ENCODE measurements at places on chromosomes 12 and 14. TPM values are rescaled to one million over a fixed set of nuclear protein-coding genes. Genes with fewer than 3 reads are reported as not detected.
A peak's percentile ranks its signal among the peaks of the same experiment; 100 is the strongest.

DNA sequence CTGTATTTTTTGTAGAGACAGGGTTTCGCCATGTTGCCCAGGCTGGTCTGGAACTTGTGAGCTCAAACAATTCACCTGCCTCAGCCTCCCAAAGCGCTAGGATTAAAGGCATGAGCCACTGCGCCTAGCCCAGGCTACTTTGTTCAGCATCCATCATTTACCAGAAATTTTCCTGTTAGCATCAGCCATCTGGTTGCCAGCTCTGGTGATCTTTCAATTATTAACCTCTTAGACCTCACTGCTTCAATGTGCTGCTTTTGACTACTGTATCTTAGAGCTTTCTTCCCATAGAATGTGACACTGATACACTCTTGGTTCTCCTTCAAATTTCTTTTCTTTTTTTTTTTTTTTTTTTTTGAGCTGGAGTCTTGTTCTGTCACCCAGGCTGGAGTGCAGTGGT is 5.4 kb upstream of the AMHR2 start:
- H3K36me3 ChIP-seq = peaks cover 14% of the 10 kb centered on the region
- no peak overlapping the region for H3K27ac ChIP-seq
- no peak for DNase-seq
- peaks cover 11% of the 10 kb centered on the region for H3K4me1 ChIP-seq

DNA sequence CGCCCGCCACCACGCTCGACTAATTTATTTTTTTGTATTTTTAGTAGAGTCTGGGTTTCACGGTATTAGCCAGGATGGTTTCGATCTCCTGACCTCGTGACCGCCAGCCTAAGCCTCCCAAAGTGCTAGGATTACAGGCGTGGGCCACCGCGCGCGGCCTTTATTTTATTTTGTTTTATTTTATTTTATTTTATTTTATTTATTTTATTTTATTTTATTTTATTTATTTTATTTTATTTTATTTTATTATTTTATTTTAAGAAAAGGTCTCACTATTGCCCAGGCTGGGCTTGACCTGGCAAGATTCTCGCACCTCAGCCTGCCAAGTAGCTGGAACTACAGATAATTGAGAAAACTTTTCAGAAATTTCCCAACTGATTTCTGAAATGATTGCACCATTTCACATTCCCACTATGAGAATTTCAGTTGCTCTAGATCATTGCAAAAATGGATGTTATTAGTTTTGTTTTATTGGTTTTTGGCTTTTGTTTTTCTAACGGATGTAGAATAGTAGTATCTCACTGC is 358.3 kb downstream of the SLC6A15 start:
- H3K27ac ChIP-seq = no peak overlapping the region
- H3K4me1 ChIP-seq = no peaks in the 10 kb centered on the region
- no peak overlapping the region for H3K4me3 ChIP-seq

SERPINA12 gene
- total RNA-seq = not detected

SLC25A21 gene
- total RNA-seq = not detected

GRCh38 chr12:7628381-7628961 is 37.2 kb downstream of the APOBEC1 start:
- H3K36me3 ChIP-seq = no peaks in the 10 kb centered on the region
- H3K27me3 ChIP-seq = no peaks in the 10 kb centered on the region
- DNase-seq = no peak
- no peak overlapping the region for H3K4me3 ChIP-seq

DNA sequence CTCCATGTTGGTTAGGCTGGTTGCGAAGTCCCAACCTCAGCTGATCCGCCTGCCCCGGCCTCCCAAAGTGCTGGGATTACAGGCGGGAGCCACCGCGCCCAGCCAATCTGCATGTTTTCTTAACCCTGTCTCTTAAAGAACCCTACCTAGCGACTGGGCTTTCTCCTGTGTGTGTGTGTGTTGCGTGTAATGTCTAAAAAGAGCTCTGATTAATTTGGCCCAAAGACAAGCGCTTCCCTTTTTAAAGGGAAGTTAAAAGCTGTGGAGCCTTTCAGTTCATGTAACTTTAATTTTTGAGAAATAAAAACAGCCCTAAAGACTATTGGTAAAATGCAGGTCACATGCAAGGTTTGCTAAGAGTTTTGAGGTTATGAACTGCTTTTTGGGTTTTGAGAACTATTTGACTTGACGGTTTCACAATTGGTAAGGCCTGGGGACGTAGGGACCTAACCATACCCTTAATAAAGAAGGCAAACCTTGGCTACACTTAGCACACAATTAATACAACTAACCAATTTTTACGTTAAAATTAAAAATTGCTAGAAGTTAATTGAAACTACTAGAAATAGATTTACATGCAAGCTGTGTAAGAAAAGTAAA is 103.2 kb downstream of the KCNMB4 start:
- no peaks in the 10 kb centered on the region for H3K36me3 ChIP-seq
- no peaks in the 10 kb centered on the region for H3K4me1 ChIP-seq
- H3K27ac ChIP-seq = no peak overlapping the region
- H3K4me3 ChIP-seq = no peak overlapping the region
- H3K27me3 ChIP-seq = peaks cover 3% of the 10 kb centered on the region

TCL1A gene
- 1.4 TPM for total RNA-seq

GRCh38 chr12:43331935-43332334 is 220.1 kb downstream of the ADAMTS20 start:
- H3K27me3 ChIP-seq = no peaks in the 10 kb centered on the region
- no peaks in the 10 kb centered on the region for H3K4me1 ChIP-seq
- DNase-seq = no peak
- H3K4me3 ChIP-seq = no peak overlapping the region

DNA sequence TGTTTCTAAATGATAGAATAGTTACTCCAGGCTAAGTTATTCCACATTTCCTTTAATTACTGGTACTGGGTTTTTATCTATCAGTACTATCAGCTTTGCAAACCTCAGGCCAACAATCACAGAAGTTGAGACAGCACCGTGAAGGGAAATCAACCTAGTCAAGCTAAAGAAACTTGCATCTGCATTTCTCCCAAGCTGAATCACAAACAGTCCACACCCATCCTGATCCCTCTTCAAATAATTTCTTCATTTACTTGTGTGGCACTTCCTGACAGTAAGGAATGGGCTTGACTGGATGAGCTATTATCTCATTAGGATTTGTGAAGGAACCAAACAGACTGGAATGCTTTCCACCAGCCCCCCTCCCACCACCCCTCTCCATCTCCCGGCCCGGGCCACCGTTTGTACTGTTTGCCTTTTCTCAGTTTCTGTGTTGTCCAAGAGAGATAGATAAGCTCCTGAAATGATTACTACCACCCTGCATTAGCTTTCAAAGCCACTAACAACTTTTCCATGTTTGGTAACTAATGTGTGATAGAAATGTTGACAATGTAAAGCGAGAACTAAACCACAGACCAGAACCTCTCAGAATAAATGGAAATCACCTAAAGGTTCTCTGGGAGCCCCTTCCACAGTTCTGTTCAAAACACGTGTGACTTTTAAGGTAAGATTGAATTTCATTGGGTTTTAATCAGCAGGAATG is 236.3 kb downstream of the SLC25A21 start:
- no peak overlapping the region for H3K27ac ChIP-seq
- no peaks in the 10 kb centered on the region for H3K4me1 ChIP-seq
- H3K27me3 ChIP-seq = no peaks in the 10 kb centered on the region
- H3K36me3 ChIP-seq = no peaks in the 10 kb centered on the region
- no peak for DNase-seq
- H3K4me3 ChIP-seq = no peak overlapping the region

OLR1 gene
- 0.33 TPM for total RNA-seq

- H3K4me1 ChIP-seq = peaks cover 25% of the 10 kb centered on the region
- peak overlapping the region; percentile 87 for H3K27ac ChIP-seq
- H3K27me3 ChIP-seq = no peaks in the 10 kb centered on the region
- H3K36me3 ChIP-seq = no peaks in the 10 kb centered on the region
- H3K4me3 ChIP-seq = no peak overlapping the region
- no peak for DNase-seq
Measured at GRCh38 chr12:75978677-75979076, 52.9 kb downstream of the PHLDA1 start.

DNA sequence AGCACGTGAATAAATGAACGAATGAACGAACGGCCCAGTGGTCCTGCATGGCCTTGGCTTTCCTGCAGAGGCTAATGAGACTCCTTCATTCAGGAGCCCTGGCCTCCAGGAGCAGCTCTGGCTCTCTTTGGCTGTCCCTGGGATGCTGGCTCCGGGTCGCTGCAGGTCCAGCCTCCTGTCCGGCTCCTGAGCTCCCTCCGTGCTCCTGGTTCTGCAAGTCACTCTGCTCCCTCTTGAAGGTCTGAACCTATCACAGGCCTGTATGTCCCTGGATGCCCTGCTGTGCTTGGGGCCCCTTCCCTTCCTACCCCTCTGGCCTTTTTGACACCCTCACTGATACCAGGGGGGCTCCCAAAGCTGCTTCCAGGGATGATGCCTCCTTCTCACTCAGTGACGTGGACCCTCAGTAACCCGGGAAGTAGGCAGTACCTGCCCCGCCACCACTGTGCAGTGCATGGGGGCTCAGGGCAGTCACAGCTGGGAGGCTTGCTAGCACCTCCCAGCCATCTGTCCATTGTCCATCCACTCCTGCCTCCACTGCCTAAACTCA is 133.7 kb upstream of the C14orf180 start:
- H3K27ac ChIP-seq = no peak overlapping the region
- H3K27me3 ChIP-seq = peaks cover 4% of the 10 kb centered on the region
- no peak overlapping the region for H3K4me3 ChIP-seq
- H3K36me3 ChIP-seq = no peaks in the 10 kb centered on the region

FOXN4 gene
- total RNA-seq = not detected

LDHB gene
- 874 TPM for total RNA-seq

LRIG3 gene
- total RNA-seq = 0.09 TPM

DNA sequence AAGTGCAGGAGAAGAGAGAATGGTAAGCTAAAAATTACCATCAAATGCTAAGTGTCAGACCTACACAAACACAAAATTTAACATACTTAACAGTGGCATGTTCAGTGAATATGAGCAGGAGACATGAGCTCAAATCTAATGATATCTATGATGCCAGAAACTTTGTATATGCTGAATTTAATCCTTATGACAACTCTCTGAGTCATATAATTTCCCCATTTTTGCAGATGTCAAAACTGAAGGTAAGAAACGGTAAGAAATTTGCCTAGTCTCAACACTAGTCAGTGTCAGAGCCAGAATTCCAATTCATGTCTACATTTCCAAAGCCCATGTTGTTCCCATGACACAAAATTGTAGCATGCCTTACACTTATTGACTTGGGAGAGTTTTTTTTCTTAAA is 375.8 kb downstream of the APAF1 start:
- DNase-seq = no peak
- no peaks in the 10 kb centered on the region for H3K4me1 ChIP-seq
- H3K4me3 ChIP-seq = no peak overlapping the region
- H3K27ac ChIP-seq = no peak overlapping the region
- no peaks in the 10 kb centered on the region for H3K27me3 ChIP-seq

- no peak overlapping the region for H3K27ac ChIP-seq
- no peak overlapping the region for H3K4me3 ChIP-seq
- H3K4me1 ChIP-seq = no peaks in the 10 kb centered on the region
- H3K27me3 ChIP-seq = peaks cover 9% of the 10 kb centered on the region
Measured at GRCh38 chr14:101509730-101510371, 51.4 kb upstream of the DIO3 start.

- peaks cover 9% of the 10 kb centered on the region for H3K4me1 ChIP-seq
- DNase-seq = no peak
- no peaks in the 10 kb centered on the region for H3K27me3 ChIP-seq
- H3K36me3 ChIP-seq = no peaks in the 10 kb centered on the region
Measured at GRCh38 chr12:47383942-47384341, 304.2 kb upstream of the AMIGO2 start.

GRCh38 chr12:112523856-112524255 is 105.1 kb downstream of the PTPN11 start:
- no peak for DNase-seq
- no peaks in the 10 kb centered on the region for H3K27me3 ChIP-seq
- no peak overlapping the region for H3K4me3 ChIP-seq
- H3K36me3 ChIP-seq = no peaks in the 10 kb centered on the region
- no peak overlapping the region for H3K27ac ChIP-seq
- H3K4me1 ChIP-seq = no peaks in the 10 kb centered on the region
